NCI-H187 (cell line): ENCODE measurements at places on chromosomes 7 and 10.

DNA sequence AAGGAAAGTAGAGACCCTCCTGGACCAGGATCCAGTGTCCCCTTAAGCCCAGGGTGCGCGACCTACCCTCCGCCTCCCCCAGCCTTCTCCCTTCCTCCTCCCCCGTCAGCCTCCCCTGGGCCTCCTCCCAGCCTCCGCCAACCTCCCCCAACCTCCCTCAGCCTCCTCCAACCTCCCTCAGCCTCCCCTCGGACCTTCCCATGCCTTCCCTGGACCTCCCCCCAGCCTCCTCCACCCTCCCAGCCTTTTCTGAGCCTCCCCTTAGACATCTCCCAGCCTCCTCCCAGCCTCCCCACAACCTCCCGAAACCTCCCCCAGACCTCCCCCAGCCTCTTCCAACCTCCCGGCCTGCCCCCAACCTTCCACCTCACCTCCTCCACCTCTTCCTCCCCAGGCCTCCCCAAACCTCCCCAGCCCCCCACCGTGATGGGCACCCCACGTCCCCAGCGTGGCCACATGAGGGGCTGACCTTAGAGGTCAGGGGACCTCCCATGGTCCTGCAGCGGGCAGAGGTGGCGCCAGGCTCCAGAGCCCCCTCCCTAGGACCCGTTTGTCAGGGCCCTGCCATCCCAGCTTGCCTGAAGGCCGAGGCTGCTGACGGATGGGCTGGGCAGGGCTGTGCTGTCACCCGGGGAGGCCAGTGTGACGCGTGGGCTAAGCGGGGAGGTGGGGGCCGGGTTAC lies 18.8 kb downstream of the FAM20C start:
- no peak for DNase-seq

DNA sequence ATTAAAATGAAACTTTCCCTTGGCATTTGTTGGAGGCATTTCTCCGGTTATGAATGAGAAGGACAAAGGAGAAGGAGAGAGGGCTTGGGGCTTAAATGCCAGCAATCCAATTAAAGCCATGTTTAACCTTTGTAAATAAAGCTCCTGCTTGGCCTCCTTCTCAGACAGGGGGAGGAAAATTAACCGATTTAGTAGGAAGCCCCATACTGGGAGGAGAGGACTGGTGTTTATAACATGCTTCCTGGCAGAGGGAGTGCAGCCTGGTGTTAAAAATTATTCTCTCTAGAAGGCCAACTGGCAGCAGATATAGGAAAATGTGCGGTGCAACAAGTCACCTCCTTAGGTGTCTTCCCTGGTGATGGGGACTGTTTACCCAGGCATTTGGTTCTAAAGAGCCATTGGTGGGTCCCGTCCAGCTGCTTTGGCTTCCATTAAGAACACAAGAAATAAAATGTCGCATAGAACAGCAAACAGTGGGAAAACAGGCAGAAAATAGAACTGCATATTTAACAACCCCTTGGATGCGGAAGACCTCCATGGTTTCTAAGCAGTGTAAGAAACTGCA lies 846.5 kb downstream of the TYW1 start:
- no peak for DNase-seq

GRCh38 chr10:49082766-49083165 lies 32.6 kb downstream of the VSTM4 start:
- DNase-seq, result no peak

- DNase-seq, result no peak
Observed at GRCh38 chr10:118054383-118054782, 7.6 kb upstream of the RAB11FIP2 start.

- no peak for DNase-seq
Observed at GRCh38 chr7:128017460-128017859, 13.8 kb downstream of the LRRC4 start.

- DNase-seq, result no peak
Observed at GRCh38 chr10:47113907-47114500, 186.0 kb upstream of the GDF10 start.

GRCh38 chr10:59708816-59709394 lies 745 bp downstream of the SLC16A9 start:
- DNase-seq, result peak; percentile 1

DNA sequence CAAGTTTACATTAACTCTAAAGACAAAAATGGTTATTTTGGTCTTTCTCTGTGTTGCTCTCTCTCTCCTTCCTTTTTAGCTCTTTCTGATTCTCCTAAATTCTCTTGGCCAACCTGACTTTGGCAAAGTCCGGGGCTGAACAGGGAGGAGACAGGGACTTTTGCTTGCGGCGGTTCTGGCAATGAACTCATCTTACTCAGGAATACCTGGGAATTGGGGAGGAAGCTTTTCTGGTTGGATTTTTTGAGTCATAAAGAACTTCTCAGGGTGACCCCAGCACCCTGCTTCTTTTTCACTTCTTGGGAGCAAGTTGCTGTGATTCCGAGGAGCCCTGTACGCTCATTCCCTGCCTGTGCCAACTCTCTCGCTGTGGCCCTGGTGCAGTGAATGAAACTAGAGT lies 16.0 kb downstream of the GATA3 start:
- DNase-seq, result no peak

- no peak for DNase-seq
Observed at GRCh38 chr7:98528079-98528478, 89.0 kb upstream of the NPTX2 start.

DNA sequence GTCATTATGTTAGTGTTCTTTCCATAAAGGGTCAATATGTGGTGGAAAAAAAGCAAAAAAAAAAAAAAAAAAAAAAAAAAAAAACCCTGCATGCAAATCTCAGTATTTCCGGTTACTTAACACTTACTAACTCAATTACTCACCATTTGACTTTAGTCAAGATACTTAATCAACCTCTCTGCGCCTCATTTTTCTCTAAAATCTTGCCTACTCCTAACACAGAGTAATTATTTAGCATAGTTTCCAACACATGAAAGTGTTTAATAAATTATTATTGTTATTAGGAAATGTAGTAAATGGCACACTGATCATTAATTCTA lies 27.8 kb downstream of the PPP1R3A start:
- DNase-seq, result no peak

GRCh38 chr7:47089461-47089860 lies 492.4 kb downstream of the TNS3 start:
- no peak for DNase-seq

DNA sequence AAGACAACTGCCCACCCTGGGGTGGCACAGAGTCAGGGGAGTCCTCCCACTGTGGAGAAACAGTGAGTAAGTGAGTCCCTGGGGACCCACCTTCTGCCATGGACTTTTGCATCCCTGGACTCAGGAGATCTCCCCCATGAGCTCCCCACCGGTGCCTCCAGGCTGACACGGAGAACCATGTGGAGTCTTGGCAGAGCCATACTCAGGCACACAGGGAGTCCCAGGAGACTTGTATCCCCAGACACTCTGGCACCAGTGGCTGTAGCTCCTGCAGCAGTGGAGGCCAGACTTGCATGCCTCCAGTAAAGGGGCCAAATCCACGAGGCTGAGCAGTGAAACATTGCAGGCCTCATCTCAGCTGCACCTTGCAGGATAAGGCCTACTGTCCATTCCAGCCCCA lies 791.4 kb downstream of the PCDH15 start:
- DNase-seq, result no peak

GRCh38 chr7:7122701-7123281 lies 59.6 kb upstream of the C1GALT1 start:
- DNase-seq, result no peak
